ENCODE measurements at places on chromosomes 1 and 21. TPM values are rescaled to one million over a fixed set of nuclear protein-coding genes. Genes with fewer than 3 reads are reported as not detected.

HUNK gene
- 0.28 TPM for polyA plus RNA-seq

BARHL2 gene
- polyA plus RNA-seq = not detected

NR5A2 gene
- not detected for polyA plus RNA-seq

TNFRSF14 gene
- polyA plus RNA-seq = 0.19 TPM

LSM10 gene
- 87.5 TPM for polyA plus RNA-seq

IFFO2 gene
- 10.5 TPM for polyA plus RNA-seq
